ENCODE measurements at places on chromosomes 2 and 18.

GRCh38 chr2:197675246-197675645 is at the start of gene RFTN2:
Gene RFTN2, minus strand, starts transcription at chr2:197675587. Its CDS starts 129 bp downstream, at chr2:197675458.
- DNase-seq: no peak

DNA sequence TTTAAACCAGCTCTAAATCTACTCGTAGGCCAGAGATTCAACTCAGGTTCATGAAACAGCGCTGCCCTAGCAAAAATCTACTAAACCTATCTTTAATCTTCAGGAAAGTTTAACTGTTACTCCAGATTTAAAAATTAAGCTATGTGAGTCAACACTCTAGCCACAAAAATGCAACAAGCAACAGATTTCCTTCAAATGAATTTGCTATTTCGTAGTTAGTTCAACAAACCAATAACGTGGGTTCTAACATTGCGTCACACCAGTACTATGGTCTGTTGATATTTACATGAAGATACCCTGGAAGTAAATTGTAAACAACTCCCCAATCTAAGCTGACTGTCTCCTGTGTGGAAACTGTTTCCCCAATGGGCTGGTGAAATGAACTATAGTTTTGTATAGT is 71.2 kb downstream of the FIGN start:
- DNase-seq: no peak

DNA sequence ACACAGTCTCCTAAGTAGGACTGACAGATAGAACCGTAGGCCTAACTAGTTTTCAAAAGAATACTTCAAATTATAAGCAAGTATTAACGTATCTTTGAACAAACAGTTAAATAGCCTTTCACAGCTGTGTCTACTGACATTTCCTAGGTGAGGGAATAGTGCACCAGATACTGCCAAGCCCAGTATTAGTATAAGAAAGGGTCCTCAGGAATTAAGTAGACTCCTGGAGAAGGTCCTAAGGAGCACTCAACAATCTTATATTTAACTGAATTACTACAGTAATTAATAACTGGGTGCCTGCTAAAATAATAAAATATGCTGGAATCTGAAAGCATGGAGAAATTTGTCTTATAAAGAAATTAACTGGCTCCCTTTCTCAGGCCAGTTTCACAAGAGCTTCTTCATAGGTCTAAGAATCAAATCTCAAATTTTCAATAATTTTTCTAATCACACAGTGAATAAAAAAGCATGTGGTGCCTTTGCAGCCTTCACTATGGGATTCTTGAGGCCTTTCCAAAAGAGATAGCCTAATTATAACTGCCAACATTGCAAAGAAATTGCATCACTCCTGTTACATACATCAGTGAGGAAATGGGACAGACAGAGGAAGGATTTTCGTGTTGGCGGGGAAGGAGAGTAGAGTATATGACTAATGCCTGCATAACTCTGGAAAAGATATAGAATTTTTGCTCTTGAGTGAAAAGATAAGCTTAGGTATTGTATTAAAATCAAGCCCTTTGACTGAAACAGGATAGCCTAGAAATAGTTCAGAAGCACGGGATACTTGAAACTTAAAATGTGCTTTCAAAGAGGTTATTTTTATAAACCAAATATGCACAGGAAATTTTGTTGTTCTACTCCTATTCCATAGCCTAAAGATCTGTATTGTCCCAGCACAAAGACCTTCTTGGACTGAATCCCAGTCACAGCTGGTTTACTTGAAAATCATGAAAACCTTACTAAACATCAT is 228.6 kb upstream of the STK17B start:
- DNase-seq: no peak

DNA sequence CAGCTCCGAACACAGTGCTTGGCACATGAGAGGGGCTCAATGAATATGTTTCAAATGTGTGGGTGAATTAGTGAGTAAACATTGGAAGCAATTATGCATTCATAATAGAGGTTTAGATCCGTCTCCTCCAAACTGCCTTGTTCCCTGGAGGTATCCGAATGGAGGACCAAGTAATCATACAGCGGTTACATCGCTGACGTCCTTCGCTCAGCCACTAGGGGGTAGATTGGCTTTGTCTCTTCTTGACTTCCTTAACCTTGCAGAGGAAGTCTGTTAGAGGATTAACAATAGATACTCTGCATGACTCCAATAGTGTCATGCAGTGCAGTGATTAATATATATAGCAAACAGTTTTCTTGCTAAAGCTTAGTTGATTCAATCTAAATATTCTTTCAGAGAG is 517.0 kb downstream of the PTPRM start:
- DNase-seq: no peak

GRCh38 chr2:69087211-69087911 is 74.4 kb downstream of the ANTXR1 start:
- no peak for DNase-seq

DNA sequence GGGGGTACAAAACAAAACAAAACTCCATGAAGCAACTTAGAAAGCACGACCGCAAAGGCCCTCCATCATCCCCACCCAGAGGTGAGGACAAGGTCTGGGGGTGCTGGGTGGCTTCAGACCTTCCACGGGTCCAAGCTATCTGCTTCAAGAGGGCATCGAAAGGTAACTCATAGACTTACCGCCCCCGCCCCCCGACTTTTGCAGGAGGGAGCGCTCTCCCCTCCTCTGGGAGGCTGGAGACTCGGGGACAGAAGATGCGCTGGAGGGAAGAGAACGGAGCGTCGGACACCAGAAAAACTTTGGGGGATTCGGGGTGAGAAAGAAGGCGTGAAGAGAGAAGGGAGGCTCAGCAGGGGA is 300 bp upstream of the STON1 start:
- peak; percentile 21 for DNase-seq

- DNase-seq: peak; percentile 82
Measured at GRCh38 chr2:54906716-54907115, 143.5 kb downstream of the RTN4 start.

- DNase-seq: no peak
Measured at GRCh38 chr2:85710687-85711577, 16.8 kb downstream of the GNLY start.

Data from NCI-H2171 treated with DMSO at 0.1 percent for 48 hours (cell line).